ENCODE measurements at places on chromosomes 6 and 20.

DNA sequence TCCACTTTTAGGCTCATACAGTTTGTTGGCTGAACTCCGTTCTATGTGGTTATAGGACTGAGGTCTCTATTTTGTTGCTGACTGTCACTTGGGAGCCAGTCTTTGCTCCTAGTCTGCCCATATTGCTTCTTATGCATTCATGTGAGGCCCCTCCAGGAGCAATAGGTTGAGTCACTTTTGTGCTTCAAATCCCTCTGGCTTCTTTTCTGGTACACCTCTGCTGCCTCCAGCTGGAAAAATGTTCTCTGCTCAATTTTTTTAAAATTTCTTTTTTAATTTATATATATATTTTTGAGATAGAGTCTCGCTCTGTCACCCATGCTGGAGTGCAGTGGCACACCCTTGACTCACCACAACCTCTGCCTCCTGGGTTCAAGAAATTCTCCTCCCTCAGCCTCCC lies 42.7 kb upstream of the NOX3 start:
- no peak for DNase-seq

DNA sequence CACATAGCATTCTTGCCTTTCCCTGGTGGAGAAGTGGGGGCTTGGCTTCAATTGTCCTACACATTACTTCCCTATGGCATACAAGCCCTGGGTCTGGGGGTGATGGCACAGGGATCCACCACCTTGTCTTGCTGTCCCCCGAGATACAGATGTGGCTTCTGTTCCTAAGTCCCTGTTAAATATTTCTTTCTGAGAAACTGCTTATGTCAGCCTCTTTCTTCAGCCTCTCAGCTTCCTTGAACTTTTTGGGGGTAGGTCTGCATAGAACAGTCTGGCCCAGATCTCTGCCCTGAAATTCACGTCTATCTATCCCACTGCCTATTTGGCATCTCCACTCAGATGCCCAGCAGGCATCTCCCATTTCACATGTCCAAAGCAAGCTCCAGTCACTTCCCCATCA lies 177.4 kb downstream of the SCP2D1 start:
- DNase-seq, result no peak

- no peak for DNase-seq
Measured at GRCh38 chr6:11604215-11604614, 66.7 kb downstream of the TMEM170B start.

DNA sequence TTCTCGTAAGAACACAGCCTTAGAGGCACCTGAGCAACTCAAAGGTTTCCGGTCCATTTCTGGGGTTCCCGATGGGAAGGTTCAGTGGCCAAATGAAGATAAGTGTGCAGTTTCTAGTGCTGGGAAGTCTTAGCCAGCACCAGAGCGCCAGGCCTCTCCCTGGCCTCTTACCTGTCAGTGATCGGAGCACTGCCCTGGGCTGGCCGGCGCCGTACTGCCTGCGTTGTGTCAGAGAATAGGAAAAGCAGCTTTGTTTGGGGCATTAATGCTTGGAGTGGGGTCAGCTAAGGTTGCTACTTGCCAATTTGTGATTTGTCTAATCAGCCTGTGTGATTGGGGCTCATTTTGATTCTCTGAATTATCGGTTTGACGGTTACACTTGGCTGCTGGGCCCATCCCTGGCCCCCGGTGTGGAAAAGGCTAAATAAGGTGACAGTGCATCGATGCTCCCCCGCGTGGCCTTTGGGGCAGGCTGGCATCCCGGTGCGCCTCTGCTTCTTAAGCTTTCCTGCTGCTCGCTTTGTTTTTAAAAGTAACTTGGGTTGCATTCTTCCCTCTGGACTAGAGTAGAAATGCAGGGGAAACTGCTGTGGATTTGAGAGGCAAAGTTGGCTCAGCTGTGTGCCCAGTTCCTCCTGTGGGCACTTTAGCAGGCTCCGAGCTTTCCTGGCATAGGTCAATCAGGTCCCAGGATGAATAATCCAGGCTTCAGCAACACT lies 51.8 kb downstream of the TCP11 start:
- peak; percentile 10 for DNase-seq

DNA sequence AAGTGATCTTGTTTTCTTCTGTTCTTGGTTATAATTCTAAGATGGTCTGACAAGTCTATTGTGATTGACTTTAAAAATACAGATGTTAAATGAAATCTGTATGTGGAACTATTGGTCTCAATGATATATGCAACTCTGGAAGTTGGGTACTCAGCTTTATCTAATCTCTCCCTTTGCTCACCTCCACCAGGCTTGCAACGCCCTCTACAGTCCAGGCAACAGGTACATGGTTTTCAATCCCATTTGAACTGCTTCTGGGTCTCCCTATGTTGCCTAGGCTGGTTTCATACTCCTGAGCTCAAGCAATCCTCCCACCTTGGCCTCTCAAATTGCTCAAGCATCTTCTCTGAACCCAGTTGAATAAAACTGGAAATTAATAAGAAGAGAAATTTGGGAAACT lies 25.6 kb upstream of the HLA-DQB1 start:
- DNase-seq, result peak; percentile 50

DNA sequence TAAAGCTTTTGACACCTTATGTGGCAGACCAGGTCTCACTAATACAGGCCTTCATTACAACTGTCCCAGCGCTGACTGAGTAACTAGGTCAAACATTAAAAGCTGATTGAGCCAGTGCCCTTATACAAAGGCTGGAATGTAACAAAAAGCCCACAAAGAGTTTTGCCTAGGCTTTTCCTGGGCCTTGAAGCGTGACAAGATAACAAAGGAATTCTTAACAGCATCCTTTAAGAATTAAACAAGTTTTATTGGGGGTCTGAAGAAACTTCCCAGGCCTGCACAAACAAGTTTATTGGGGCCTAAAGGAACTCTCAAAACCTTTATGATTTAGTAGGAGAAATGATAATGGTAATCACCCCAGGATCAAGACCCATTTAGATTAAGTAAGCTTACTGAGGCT lies 267.6 kb upstream of the FAM83B start:
- DNase-seq, result no peak

GRCh38 chr6:138492113-138492512 lies 7.2 kb downstream of the NHSL1 start:
- DNase-seq, result no peak

- DNase-seq, result no peak
Measured at GRCh38 chr20:21933526-21933925, 228.1 kb downstream of the PAX1 start.

GRCh38 chr6:39446909-39447308 lies 124.4 kb upstream of the KCNK16 start:
- DNase-seq, result no peak

- DNase-seq, result no peak
Measured at GRCh38 chr6:1181939-1182605, 129.8 kb upstream of the FOXQ1 start.

GRCh38 chr20:50144362-50144761 lies 9.2 kb downstream of the PEDS1 start:
- DNase-seq, result no peak

- no peak for DNase-seq
Measured at GRCh38 chr6:167907837-167908681, 81.3 kb downstream of the AFDN start.

DNA sequence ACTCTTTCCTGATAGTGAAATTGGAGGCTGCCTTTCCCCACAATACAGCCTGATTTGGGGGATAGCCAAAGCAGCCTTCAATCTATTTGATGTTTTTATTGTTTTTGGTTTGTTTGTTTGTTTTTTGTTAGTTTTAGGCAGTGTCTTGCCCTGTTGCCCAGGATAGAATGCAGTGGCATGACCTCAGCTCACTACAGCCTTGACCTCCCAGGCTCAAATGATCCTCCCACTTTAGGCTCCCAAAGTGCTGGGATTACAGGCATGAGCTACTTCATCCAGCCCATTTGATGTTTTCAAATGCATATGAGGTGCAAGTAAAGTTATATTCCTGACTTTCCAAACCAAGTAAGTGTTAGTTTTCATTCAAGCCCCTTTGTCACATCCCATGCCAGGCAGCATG lies 41.3 kb upstream of the SEC63 start:
- no peak for DNase-seq

DNA sequence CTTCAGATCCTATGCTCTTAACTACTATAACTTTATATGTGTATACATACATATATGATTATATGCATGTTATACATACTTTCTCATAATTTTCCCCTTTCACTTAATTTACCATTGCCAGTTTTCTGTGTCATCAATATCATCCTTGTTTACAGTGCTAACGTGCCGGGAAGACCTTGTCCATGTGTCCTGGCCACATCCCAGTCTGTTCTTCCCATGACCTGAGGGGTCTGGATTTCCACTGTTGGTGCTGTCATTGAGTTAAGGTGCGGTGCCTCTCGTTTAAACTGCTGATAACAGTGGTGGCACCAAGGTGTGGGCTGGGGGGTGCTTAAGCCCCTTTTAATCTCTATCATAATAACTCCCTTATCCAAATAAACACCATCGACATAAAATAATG lies 8.5 kb upstream of the SDCBP2 start:
- no peak for DNase-seq

DNA sequence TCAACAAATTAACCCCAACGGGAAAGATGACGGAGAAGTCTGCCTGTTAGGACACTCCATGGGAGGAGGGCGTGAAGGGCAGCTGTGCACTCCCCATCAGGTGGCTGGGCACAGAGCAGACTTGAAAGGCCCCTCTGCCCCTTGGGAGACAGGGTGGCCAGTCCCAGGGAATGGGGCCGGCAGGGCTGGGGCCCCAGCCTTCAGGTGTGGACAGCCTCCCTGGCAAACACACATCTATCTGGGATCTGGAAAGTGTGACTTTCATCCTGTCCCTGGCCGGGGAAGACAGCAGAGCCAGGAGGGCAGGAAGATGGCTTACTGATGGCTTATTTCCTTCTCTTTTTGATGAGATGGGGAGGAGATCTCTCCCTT lies 4.5 kb upstream of the FRMD1 start:
- no peak for DNase-seq

- no peak for DNase-seq
Measured at GRCh38 chr6:32882879-32883250, 28.9 kb downstream of the PSMB9 start.

GRCh38 chr20:60882836-60883235 lies 369.2 kb upstream of the CDH4 start:
- no peak for DNase-seq

DNA sequence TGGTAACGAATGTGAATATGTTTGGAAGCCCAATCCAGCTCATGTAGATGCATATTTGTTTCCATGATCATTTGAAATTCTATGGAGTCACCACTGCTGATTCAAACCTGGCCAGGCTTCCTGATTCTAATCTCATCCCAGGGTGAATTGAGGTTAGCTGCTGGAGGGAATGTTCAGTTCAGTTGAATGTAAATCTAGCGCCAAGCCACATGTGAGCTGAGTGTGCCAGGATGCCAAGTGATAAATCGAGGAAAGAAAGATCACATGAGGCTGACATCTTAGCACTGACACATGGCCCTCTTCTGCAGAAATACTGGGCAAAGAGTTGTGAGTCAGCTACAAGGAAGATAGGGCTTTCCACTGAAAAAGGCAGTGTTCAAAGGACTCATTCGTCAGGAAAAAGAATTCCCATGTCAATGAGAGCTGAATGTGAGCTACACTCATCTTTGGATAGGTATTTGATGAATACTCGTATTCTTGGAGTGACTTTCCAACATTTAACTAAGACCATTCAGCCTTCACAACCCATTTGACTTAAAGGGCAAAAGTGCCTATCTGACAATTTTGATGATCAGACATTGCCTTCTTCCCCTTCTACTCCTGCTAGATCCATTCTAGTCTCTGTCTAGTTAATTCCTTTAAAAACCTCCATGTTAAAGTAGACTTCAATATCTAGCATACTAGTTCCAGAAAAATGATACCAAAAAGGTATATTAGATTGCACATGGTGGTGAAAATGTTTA lies 172.1 kb downstream of the MTFR2 start:
- DNase-seq, result no peak

DNA sequence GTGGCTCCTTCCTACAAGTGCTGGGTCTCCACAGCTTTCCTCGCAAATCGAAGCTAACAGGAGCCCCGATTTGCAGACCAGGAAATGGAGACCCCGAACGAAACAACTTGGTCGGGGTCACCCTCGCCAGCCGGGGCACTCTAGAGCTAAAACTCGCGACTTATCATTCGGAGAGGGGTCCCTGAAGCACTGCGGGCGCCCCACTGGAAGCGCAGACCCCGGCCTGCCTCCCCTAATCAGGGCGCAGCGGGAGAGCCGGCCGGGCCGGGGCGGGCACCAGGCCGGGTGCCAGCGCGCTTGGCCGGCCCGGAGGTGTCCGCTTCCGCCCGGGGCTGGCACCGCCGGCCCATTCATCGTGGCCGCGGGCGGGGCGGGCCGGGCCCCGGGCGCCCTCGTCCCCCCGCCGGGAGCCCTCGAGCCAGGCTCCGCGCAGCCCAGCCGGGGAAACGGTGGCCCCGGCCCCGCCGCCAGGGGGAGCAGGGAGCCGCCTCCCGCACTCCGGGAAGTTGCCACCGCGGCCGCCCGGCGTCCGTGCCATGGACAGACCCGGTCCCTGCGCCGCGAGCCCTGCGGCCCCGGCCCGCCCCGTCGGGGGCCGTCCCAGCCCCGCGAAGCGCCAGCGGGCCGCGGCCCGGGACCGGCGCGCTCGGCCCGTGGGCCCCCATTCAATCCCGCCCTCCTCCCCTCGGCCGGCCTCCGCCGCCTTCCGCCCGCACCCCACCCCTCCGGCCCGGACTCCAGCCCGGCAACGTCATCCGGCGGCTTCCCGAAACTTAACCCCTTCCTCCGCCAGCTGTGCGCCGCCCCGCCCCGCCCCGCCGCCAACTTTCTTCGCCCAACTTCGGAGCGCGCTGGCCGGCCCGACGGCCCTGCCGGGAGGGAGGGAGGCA lies 961 bp downstream of the RRBP1 start:
- peak; percentile 84 for DNase-seq

- no peak for DNase-seq
Measured at GRCh38 chr6:72787391-72788031, 165.6 kb downstream of the KCNQ5 start.

- no peak for DNase-seq
Measured at GRCh38 chr20:49701241-49701790, 12.4 kb downstream of the B4GALT5 start.

GRCh38 chr6:56638760-56639159 lies 3.9 kb downstream of the DST start:
- DNase-seq, result no peak

- no peak for DNase-seq
Measured at GRCh38 chr6:141848029-141848890, 284.5 kb upstream of the GJE1 start.

DNA sequence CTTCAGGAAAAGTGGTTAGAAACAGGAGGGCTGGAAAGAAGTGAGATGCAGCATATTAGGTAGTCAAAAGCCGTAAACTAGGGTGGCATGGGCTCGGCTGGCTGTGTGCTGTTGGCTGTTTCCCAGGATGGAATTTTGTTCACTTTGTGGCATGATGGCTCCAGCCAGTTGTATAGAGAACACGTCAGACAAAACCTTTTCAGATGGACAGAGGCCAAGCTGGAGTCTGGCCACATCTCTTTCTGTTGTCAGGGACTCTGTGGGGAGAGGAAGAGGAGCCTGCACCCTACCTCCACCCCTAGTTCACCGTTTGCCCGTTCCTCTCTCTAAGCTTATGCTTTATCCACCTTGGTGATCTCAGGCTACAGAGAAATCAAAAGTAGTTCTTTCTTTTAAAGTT lies 22.0 kb downstream of the C6orf89 start:
- DNase-seq, result no peak

GRCh38 chr6:53718597-53719460 lies 53.3 kb upstream of the KLHL31 start:
- no peak for DNase-seq

- no peak for DNase-seq
Measured at GRCh38 chr20:35436177-35436573, 1.9 kb downstream of the GDF5 start.

Data from activated T-cell treated with anti-CD3 and anti-CD28 coated beads, Interleukin-2, amount 50 U/mL, for 48 hours (primary cell).